ENCODE measurements at places on chromosomes 11 and 22.

GRCh38 chr22:50034126-50035081, 21.8 kb upstream of the IL17REL start:
- DNase-seq, result no peak

GRCh38 chr11:19905280-19905853, 192.7 kb downstream of the NAV2 start:
- DNase-seq, result peak; percentile 23

DNA sequence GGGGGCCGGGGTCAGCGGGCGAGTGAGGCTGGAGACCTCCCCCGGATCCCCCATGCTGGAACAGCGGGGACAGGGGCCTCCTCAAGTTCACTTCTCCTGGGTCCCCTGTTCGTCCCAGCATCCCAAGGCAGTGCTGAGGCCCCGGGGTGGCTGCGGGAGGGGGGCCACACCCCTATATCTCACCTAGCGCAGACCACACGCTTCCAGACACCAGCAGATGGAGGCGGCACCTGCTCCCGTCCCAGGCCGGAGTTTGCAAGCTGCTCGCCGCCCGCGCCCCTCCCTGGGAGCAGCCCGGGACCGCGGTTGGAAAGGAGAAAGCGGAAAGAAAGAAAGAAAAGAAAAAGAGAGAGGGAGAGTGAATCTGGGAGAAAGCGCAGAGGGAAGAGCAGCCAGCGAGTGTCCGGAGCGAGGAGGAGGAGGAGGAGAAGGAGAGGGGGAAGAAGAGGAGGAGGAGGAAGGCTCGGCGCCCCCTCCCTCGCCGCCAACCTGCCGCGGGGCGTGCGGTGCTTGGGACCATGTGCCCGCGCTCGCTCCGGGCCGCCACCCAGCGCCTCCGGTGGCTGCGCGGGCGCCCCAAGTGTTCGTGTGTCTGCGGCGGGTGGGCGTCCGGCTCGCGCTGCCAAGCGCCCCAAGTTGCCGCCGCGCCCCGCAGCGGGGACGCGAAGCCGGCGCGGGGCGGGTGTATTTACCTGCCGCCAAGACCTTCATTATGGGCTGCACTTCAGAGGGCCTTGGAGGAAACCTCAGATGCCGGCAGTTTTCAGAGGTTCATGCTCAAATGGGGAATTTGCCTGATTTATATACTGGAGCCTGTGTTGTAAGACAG, at the start of gene LIF:
Gene LIF, minus strand, starts transcription at position 775 of the 829 bp plus-strand sequence. Its CDS starts 64 bp downstream, at position 711.
- no peak for DNase-seq

DNA sequence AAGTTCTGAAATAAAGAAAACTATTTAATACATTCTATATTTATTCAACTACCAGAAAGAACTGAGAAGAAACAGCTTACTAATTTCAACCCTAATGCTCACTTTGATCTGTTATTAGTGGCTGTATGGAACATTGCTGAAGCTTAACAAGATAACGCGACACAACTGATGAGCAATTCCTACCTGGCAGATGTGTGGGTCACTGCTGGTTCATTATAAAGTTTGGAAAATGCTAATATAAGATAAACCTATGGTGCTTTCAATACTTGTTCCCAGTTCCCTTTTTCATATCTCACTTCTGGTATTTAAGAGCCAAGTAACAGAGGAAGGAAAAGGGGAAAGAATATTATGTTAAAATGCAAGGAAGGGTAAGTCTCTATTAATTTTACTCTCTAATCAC, 10.5 kb downstream of the CTSC start:
- DNase-seq, result no peak

- no peak for DNase-seq
These were observed 105.7 kb downstream of the RASSF10 start for GRCh38 chr11:13114566-13115379.

DNA sequence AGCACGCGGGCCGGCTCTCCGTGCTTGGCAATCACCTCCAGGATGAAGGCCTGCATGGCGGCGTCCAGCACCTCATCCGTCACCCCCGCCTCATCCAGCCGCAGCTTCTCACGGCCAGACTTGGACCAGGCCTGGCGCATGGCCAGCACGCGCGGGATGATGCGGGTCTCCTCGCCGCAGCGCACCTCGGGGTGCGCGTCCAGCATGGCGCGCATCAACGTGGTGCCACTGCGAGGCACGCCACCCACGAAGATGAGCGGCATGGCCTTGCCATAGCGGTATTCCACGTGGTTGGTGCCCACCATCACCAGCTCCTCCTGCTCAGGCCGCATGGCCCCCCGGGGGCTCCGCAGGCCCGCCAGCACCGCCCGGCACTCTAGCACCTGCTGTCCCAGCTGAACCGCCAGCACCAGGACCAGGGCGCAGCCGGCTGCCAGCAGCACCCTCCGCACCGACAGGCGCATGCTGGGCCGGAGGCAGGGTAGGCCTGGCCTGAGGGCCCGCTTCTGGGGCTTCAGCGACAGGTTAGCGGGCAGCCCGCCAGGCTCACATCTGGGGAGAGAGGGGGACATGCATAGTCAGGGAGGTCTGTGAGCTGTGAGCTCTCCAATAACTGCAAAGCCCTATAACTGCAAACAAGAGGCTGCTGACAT, 29.0 kb upstream of the TFIP11 start:
- no peak for DNase-seq

DNA sequence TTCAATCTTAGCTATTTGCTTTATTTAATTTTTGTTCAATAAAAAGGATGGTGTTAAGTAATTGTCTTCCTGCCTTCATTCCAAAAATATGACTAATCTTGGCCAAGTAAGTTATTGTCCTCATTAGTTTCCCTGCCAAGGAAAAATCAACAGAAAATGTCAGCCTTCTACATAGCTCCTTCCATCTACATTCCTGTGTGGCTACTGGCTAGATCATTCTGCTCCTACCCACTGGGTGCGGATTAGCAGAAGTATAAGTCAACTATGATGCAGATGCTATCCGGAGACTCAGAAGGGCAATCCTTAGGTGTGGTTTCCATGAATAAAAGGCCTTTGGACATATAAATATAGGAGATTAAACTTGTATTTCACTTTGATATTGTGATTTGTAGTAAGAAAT, 154.4 kb downstream of the SBF2 start:
- DNase-seq, result no peak

DNA sequence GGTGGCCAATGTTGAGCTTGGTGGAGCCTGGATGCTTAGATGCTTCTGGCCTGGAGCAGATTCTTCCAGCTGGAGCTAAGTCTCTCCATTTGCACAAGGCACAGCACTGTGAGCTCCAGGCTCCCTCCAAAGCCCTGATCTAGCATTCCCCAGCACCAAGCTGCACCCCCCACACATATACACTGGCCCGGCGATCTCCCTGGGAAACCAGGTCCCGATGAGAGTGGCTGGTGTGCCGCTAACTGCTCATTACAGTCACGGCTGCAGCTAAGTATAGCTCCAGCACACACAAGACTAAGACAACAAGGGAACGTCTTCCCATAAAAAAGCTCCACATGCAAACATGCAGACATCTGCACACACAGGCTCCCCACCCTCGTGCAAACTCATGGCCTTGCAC, 17.6 kb downstream of the KCNC1 start:
- DNase-seq, result no peak

DNA sequence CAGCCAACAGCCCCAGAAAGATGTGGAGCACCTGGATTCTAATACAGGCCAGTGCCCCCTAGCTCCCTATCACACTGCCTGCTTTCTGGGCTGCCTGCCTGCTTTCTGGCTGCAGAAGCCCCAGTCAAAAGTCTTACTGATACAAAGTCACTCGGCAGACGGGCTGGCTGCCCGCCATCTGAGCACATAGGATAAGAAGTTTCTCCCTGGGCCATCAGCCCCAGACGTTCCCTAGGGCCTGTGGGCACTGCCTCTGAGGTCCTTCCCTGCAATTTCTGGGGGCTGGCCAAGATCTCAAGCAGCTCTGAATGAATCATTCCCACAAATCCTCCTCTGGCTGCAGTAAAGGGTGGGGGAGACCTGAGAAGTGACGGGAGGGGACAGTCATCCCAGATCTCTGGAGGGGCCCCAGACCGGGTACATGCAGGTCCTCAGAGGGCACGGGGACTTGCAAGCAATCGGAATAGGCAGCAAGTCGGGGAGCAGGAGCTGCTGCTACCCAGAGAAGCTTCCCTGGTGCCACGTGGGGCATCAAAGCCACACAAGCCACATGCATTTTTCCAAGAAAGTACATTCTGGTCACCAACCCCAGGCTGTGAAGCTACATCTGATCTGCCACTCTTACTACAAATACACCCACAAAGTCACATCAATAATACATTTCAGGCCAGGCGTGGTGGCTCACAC, 4.7 kb downstream of the TPST2 start:
- no peak for DNase-seq
